Stimulated activated CD4-positive, alpha-beta T cell treated with anti-CD3 and anti-CD28 coated beads, Interleukin-1b, Interleukin-23, amount 100 ng/mL, for 4 hours (primary cell): ENCODE measurements at places on chromosomes 12 and 14.

- DNase-seq = no peak
Measured at GRCh38 chr14:75370416-75371205, 57.2 kb upstream of the JDP2 start.

GRCh38 chr14:23089498-23090253 lies 5.3 kb downstream of the ACIN1 start:
- DNase-seq = no peak

- no peak for DNase-seq
Measured at GRCh38 chr12:66272650-66273049, 29.6 kb upstream of the HELB start.

DNA sequence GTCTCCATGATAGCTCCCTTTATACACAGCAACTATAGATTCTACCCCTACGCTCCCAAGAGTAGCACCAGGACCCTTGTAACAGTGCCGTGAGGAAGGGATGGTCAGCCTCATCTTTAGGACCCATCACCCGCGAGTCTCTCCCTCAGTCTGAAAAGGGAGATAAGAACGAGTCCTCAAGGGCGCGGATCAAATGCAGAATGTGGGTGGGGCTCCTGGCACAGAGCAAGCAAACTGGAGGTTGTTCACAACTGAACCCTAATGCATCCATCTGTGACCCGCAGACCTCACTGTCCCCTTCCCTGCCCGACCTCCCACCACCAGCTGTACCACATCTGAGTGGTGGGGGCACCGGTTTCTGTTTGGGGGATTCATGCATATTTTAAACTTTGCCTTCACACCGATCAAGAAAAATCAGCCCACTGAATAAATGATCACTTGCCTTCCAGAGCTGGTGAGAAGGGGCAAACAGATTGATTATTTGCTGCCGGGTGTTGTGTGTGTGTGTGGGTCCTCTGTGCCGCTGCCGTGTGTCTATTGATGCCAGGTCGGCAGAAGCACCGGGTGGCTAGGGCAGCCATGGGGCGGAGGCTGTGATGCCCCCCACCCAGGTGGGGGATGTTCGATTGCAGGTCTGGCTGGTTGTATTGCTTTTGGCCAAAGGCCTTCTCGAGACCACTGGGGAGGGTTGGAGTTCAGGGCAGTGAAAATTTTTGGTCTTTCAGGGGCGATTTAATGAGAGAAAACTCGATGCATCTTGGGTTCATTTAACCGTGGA lies 35.7 kb upstream of the BEGAIN start:
- DNase-seq = no peak

DNA sequence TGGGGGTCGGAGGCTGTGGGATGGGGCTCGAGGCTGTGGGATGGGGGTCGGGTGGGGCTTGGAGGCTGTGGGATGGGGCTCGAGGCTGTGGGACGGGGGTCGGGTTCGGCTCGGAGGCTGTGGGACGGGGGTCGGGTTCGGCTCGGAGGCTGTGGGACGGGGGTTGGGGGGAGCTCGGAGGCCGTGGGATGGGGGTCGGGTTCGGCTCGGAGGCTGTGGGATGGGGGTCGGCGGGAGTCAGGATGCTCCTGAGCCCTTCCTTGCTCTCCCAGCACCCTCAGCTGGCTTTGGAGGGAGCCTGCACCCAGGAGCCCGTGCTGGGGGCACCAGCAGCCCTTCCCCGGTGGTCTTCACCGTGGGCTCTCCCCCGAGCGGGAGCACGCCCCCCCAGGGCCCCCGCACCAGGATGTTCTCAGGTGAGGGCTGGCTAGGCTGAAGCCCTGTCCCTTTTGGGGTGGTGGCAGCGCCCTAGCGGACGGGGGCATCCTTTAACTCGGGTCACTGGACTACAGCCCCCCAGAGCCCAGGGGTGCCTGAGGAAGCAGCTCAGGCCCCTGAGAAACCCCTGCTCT lies 11.9 kb upstream of the PUS1 start:
- no peak for DNase-seq

- no peak for DNase-seq
Measured at GRCh38 chr12:67468549-67469245, 179.8 kb upstream of the DYRK2 start.

DNA sequence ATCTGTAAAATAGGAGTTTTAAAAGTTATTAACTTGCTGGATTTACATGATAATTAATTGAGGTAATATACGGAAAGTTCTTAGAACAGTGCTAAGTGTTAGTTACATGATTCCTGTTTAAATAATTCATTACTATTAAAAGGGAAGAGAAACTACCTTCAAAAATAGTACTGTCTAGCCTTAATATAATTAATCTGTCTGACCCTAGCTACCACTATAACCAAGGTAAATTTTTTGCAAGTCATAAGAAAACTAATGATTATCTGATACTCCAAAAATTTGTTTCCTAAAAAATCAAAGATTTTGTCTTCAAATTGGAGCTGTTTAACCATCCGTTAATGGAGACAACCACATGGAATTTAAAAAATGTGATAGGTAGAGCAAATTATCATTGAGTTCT lies 294.3 kb upstream of the FBXO33 start:
- DNase-seq = no peak

DNA sequence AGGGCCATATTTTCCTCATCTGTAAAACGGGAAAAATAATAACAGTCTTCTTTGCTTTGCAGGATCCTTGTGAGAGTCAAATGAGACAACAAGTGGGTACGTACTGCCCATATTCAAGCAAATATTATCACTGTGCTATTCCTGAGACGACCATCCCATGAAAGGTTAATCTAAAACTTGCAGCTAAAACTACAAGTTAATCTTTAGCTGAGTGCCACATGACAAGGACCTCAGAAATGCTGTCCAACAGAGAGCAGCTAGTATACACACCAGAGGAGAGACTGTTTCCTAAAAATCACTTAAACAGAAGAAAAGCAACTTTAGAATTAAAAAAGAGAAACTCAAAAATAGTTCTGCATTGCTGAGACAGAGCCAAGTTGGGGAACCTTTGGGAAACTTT lies 162.7 kb upstream of the TMTC2 start:
- no peak for DNase-seq

- DNase-seq = no peak
Measured at GRCh38 chr14:103108749-103109207, 14.3 kb downstream of the EXOC3L4 start.

DNA sequence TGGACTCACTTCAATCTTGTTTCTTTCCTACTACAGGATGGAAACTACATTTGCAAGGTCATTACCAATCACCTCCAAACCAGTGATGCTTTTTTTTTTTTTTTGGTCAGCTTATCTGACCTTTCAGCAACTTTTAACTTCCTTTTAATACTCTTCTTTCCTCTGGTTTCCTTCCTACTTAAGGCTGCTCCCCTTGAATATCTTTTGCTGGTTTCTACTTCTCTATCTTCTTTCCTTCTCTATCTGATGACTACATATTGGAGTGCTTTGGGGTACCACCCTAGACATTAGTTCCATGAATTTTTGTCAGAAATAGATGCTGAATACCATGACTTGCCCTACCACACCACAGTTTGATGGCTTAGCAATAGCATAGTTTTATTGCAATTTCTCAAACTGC lies 197.7 kb upstream of the DDHD1 start:
- DNase-seq = no peak

- no peak for DNase-seq
Measured at GRCh38 chr12:122058549-122059149, 19.9 kb upstream of the MLXIP start.

DNA sequence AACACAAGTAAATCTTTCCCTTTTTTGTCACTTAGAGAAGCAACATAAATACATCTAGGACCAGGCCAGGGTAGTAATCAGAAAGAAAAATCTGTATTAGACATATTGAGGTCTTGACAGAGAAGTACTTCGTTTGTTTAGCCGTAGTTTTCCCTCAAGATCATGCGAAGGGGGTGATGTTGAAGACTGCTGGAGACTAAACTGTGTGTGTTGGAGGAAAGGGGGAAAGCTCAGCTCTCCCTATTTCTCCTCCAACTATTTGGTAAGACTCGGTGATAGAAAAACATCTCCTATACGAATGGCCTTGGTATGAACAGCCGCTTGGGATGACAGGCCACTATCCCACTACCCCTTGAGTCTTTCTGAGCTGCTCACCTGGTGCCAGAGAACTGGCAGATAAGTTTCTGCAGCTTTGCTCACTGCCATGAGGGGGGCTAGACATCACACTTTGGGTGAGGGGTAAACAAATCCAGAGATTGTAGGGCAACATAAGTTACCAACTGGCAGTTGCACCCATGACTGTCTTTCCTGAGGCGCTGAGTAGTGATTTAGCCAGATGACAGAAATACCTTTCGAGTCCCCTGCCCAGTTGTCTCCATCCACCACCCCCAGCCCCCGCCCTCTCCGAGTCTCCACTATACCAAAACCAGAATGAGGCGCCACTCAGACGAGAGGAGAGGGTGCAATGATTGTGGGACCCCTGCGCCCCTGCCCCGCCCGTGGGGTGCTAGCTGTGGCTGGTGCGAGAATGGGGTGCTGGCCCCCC lies 685 bp downstream of the VAMP1 start:
- no peak for DNase-seq

DNA sequence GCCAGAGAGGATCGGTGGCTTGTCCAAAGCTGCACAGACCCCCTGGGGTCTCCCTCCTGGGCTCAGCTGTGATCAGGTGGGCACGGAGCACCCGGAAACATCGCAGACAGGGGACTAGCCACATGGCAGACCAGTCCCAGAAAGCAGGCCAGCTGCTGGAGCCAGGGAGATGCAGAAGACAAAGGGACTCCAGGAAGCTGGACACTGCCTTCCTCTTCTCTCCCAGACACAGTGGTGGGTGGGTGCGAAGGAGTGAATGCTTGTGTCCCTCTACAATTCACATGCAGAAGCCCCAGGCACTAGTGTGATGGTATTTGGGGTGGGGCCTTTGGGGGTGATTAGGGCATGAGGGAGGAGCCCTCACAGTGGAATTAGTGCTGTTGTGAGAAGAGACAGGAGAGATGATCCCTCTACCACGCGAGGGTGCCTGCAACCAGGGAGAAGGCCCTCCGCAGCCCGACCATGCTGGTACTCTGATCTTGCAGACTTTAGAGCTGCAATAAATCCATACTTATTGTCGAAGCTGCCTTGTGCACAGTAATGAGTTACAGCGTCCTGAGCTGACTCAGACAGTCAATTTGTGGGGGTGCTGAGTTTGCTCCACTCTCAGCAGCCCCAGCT lies 95.2 kb downstream of the CALM1 start:
- DNase-seq = no peak

DNA sequence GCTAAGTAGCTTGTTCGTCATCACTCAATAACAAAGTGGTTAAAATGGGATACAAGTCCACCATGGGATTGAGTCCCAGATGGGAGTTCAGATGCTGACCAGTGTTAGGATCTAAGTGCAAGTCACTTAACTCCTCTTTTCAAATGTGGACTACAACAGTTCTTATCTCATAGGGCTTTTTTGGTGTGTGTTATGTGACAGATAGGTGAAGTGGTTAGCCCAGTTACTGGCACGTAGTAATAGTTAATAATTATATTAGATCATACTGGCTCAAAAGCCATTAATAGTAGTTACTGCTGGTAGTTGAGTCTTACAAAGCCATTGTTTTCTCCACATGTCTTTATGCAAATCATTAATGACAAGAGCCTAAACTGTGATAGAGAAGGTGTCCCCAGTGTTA lies 73.2 kb downstream of the RCOR1 start:
- DNase-seq = no peak

- DNase-seq = no peak
Measured at GRCh38 chr12:49784756-49785409, 43.3 kb downstream of the NCKAP5L start.

- no peak for DNase-seq
Measured at GRCh38 chr12:124393414-124393790, 98.5 kb downstream of the RFLNA start.

- no peak for DNase-seq
Measured at GRCh38 chr12:57389033-57389432, 41.8 kb downstream of the R3HDM2 start.

DNA sequence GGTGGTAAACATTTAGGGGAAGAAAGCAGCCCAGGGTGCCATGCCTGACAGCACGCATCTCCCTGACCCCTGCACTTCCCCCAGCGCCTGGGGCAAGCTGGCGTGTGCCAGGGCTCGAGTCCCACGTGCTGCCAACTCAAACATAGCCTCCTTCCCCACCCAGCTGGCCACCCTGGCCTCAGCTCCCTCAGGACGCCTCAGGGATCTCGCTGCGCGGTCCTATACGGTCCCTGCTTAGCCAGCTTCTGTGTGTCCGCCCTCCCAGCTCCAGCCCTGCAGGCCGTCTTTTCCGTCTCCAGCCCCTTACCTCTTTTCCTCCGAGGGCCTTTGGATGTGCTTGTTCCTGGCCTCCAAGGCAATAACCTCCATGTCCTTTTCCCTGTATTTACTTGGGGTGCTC lies 71.0 kb downstream of the TESC start:
- no peak for DNase-seq

- no peak for DNase-seq
Measured at GRCh38 chr12:119019166-119019565, 37.8 kb downstream of the SRRM4 start.

DNA sequence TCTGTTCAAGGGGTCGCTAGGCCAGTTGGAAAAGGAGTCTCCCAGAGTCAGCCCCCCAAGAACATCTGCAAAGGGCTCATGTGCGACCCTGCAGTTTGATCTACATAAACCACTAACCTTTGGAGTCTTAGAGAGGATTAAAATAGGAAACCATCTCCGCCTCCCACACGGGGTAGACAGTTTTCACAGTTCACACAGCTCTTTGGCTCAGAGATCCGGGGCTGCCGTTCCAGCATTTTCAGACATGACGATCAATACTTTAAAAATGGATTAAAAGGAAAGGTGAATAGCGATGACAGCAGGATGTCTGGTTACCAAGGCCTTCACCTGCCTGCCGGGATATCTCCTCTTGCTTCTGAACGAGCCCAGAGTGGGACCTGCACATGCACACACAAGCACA lies 59.8 kb upstream of the BCL11B start:
- no peak for DNase-seq

GRCh38 chr14:40123816-40124215 lies 691.6 kb upstream of the FBXO33 start:
- DNase-seq = no peak

DNA sequence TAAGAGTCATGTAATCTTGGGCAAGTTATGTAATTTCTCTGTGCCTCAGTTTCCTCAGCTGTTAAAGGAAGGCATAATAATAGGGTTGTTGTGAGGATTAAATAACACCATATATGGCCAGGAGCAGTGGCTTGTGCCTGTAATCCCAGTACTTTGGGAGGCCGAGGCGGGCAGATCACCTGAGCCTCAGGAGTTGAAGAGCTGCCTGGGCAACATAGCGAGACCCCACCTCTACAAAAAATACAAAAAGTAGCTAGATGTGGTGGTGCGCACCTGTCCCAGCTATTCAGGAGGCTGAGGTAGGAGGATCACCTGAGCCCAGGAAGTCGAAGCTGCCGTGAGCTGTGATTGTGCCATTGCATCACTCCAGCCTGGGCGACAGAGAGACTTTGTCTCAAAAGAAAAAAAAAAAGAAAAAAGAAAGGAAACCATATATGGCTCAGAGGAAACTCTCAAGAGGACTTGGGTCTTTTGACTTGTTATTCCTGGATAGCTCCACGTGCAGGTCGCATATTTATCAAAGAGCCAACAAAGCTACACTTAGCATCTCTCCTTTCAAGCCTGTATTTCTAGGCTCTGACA lies 6.9 kb downstream of the GPRC5A start:
- no peak for DNase-seq

DNA sequence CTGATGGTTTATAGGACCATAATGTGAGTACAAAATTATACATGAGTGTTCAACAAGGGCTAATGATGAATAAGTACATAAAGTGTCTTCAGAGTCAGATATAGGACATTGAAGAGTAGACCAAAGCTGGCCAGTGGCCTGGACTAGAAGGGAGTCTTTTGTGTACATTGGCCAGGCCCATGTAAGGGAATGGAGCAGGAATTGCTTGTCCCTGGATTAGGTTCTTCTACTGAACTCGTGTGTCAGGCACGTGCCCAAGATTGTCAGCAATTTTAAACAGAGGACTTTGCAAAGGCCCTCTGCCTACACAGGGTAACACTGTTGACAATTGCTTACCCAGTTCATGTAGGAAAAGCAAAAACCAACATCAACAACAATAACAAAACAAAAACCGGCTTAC lies 196.0 kb upstream of the SEL1L start:
- DNase-seq = no peak
